ENCODE measurements at places on chromosomes 4 and X. TPM values are rescaled to one million over a fixed set of nuclear protein-coding genes. Genes with fewer than 3 reads are reported as not detected.

Gene ERVMER34-1
- 3.5 TPM for total RNA-seq

Gene H2BW2
- 6.5 TPM for total RNA-seq

Gene PAGE1
- total RNA-seq, result 28.5 TPM

Gene PCDH11X
- 1.3 TPM for total RNA-seq

Gene DUX4
- not detected for total RNA-seq

Gene FMR1NB
- 48.2 TPM for total RNA-seq

- H3K4me3 ChIP-seq, result no peak overlapping the region
- H3K27me3 ChIP-seq, result no peaks in the 10 kb centered on the region
- H3K27ac ChIP-seq, result no peak overlapping the region
- peaks cover 7% of the 10 kb centered on the region for H3K4me1 ChIP-seq
Observed at GRCh38 chr4:83629945-83630721, 94.2 kb downstream of the GPAT3 start.

DNA sequence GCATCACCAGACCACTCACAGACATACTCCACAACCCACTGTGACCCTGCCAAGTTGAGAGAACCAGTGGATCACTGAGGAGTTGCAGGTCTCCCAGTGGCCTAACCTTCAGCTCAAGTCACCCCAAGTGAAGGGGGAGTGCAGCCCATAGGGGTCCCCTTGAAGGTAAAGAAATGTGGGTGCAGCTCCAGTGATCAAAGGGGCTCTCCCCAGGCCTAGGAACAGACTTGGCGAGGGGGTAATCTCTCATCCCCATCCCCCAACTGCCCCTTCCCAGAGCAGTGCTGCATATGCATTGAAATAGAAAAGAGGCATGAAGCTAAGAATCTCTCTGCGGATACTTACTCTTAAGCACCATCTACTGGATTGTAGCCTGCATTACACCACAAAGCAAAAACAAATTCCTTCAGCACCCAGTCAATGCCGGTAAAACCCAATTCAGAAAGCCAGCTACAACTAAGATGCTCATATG lies 27.0 kb downstream of the MAGEE1 start:
- DNase-seq, result no peak
- no peak overlapping the region for H3K4me3 ChIP-seq
- H3K4me1 ChIP-seq, result no peaks in the 10 kb centered on the region

DNA sequence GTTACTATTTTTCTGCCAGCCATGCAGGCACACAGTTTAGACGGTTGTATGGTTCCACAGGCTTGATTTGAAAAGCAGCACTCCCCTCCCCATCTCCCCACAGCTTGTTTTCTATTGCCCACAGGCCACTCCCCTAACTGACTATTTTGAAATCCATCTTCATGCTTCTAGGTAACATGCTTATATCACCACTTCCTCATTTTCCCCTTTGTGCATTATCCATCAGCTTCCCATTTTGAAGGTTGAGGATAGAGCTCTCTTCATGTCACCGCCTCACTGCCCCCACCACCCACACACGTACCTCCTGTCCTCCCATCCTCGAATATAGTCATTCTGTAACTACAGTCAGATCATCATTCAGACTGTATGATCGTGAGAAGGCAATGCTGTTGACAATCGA lies 224.7 kb downstream of the MID1 start:
- H3K4me3 ChIP-seq, result no peak overlapping the region
- H3K27me3 ChIP-seq, result no peaks in the 10 kb centered on the region
- H3K36me3 ChIP-seq, result no peaks in the 10 kb centered on the region
- no peak overlapping the region for H3K27ac ChIP-seq

DNA sequence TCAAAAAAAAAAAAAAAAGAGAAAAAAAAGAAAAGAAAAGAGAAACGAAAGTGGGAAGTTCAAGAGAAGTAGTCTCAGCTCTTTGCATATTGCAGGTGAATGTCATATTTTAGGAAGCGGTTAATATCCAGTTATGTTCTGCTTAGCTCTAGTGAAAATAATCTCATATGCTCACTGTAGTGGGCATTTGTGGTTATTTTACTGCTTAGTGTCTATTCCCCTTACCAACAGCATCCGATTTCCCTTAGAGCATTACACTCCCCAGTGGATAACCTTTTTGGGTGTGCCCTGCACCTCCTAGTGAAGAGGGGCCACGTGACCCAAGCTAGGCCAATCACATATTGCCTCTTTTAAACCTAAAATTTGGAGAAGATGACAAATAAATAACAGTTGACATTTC lies 111.2 kb upstream of the ZNF827 start:
- H3K27ac ChIP-seq, result no peak overlapping the region
- H3K4me3 ChIP-seq, result no peak overlapping the region
- DNase-seq, result no peak
- no peaks in the 10 kb centered on the region for H3K36me3 ChIP-seq

DNA sequence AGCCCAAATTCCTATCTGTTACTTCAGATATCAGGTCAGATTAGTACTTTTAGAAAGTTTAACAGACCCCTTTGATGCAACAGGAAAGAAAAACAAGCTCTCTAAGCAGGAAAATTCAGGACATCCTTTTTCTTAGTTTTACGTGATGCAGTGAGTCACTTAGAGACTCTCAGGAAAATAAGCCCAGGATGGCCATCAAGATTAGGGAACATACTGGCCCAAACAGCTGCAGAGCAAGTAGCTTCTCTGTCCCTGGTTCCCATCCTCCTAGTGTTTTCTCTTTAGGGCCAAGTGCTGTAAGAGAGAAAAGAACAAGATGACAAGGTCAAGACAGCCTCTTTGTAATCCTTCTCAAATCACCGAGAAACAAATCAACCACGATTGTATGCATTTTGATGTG lies 219.1 kb downstream of the ZNF674 start:
- H3K4me3 ChIP-seq, result no peak overlapping the region
- peaks cover 3% of the 10 kb centered on the region for H3K4me1 ChIP-seq
- H3K36me3 ChIP-seq, result no peaks in the 10 kb centered on the region
- no peak for DNase-seq
- no peaks in the 10 kb centered on the region for H3K27me3 ChIP-seq

DNA sequence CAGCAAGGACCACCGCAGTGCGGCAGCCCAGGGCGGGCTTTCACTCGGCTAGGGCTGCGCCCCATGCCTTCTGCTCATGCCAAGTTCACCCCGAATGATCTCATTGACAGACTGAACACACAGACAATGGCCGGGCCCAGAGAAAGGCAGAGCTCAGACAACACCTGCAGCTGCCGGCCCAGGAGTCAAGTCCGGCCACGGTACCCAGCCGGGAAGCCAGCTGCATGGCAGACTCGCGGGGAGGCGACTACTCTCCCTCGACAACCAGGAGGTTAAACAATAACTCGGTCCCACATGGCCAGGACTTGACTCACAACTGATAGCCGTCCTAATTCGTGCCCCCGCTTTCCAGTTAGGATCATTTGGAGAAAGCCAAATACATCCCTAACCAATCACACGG lies 50.4 kb downstream of the ABLIM2 start:
- H3K4me3 ChIP-seq, result no peak overlapping the region
- H3K27ac ChIP-seq, result no peak overlapping the region
- no peak for DNase-seq
- no peaks in the 10 kb centered on the region for H3K4me1 ChIP-seq

DNA sequence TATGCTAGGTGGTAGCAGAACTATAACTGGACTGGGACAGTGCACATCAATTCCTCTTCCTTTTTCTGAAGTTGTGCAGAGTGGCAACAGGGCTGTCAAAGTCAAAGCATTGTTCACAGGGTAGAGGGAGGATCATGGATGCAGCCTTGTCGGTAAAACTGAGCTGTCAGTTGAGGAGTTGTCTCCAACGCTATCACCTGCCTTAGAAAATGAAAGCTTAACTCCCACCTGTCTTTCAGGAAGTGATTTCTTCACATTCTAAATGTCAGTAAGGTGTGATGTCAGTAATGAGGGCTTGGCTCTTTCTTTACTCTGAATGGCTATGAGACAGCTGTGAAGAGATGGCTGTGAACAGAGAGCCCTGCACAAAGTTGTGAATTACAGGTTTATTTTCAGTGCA lies 66.4 kb upstream of the BANK1 start:
- DNase-seq, result no peak
- H3K36me3 ChIP-seq, result no peaks in the 10 kb centered on the region
- no peak overlapping the region for H3K27ac ChIP-seq
- H3K4me3 ChIP-seq, result no peak overlapping the region
- no peaks in the 10 kb centered on the region for H3K4me1 ChIP-seq

DNA sequence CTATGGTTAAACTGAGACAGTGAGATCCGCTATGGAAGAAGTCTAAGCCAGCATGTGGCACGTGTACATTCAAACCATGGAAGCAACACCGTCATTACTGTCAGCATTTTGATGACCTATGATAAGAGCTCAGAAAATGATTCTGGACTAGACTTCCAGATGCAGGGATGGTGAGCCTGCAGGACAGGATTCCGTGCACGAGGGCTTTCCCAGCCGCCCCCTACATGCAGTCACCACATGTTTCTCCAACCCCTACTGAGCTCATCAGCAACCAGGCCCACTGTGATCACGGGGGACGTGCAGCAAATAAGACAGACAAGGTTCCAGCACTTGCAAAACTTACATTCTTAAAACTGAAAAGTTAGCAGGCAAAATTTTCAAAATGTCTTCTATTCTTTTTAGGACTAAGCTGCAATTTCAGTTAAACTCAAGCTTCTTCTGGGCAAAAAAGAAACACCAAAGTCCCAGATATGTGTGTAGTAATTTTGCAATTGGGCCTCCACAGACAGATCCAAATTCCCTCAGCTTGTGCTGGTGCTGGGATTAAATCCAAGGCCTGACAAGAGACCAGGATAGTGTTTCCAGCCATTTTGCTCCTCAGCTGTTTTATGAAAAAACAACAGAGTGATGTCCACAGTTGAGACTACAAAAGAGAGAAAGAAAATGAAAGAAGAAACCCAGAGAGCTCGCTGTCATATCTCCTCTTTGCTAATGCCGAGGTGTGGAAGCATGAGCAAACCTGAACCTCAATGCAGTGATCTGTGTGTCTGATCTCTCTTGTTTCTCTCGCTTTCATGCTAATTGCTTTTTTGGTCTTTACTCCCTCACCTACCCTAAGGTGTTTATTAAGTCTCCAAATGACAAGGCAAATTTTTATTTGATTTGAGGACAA lies 118.2 kb downstream of the AFAP1 start:
- no peak overlapping the region for H3K4me3 ChIP-seq
- DNase-seq, result no peak
- no peak overlapping the region for H3K27ac ChIP-seq
- no peaks in the 10 kb centered on the region for H3K36me3 ChIP-seq
- H3K27me3 ChIP-seq, result no peaks in the 10 kb centered on the region

DNA sequence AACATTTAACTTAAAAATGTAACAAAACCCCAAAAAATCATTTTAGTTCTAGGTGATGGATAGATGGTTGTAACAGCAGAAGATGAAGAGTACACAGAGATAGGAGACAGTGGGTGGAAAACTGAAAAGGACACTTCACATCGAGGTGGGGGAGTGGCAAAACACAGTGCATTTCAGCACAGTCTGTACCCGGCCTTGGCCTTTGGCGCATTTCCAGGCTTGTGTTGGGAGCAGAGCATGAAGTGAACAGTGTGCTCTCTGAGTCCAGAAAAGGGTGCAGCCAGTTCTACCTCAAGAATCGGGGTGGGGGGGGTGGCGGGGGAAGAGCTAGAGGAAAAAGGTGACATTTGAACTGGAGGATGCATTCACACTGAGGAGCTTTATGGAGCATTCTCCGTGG lies 4.3 kb downstream of the TSPYL2 start:
- H3K4me1 ChIP-seq, result peaks cover 2% of the 10 kb centered on the region
- no peaks in the 10 kb centered on the region for H3K36me3 ChIP-seq
- peak; percentile 91 for DNase-seq
- H3K27me3 ChIP-seq, result no peaks in the 10 kb centered on the region

DNA sequence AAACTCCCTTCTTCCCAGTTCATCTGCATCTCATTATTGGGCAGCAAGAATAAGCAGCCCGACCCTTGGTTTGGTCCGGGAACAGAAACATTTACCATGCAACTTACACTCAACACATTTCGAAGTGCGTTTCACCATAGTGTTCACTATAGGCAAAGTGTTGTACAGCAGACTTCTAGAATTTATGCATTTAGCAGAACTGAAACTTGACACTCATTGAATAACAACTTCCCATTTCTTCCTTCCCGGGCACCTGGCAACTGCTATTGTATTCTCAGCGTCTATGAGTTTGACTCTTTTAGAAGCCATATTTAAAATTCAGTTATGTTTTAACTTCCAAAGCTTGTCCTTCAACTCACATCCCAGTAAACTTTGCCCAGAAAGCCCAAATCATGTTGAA lies 840.6 kb downstream of the NLGN4X start:
- H3K4me1 ChIP-seq, result no peaks in the 10 kb centered on the region
- no peak overlapping the region for H3K4me3 ChIP-seq
- DNase-seq, result no peak
- H3K27me3 ChIP-seq, result no peaks in the 10 kb centered on the region

GRCh38 chr4:7476820-7477219 lies 42.1 kb upstream of the PSAPL1 start:
- H3K36me3 ChIP-seq, result no peaks in the 10 kb centered on the region
- no peak overlapping the region for H3K27ac ChIP-seq
- no peaks in the 10 kb centered on the region for H3K27me3 ChIP-seq
- no peak for DNase-seq

DNA sequence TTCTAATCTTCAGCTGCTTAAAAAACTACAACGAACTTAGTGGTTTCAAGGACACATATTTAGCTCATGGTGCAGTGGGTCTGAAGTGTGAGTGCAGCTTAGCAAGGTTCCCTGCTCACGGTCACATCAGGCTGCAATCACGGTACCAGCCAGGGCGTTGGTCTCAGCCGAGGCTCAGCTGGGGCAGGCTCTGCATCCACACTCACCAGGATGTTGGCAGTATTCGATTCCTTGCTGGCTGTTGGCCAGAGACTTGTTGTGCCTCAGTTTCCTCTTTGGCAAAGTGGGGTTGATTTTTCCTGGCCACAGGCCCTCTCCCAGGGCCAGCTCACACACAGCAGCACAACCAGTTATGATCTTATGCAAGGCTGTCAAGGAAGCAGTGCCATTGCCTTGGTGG lies 61.8 kb downstream of the TRMT44 start:
- H3K4me1 ChIP-seq, result peaks cover 34% of the 10 kb centered on the region
- H3K27me3 ChIP-seq, result no peaks in the 10 kb centered on the region
- H3K36me3 ChIP-seq, result no peaks in the 10 kb centered on the region
- H3K4me3 ChIP-seq, result no peak overlapping the region
